ENCODE measurements at places on chromosomes 7 and 10.
A peak's percentile ranks its signal among the peaks of the same experiment; 100 is the strongest.

DNA sequence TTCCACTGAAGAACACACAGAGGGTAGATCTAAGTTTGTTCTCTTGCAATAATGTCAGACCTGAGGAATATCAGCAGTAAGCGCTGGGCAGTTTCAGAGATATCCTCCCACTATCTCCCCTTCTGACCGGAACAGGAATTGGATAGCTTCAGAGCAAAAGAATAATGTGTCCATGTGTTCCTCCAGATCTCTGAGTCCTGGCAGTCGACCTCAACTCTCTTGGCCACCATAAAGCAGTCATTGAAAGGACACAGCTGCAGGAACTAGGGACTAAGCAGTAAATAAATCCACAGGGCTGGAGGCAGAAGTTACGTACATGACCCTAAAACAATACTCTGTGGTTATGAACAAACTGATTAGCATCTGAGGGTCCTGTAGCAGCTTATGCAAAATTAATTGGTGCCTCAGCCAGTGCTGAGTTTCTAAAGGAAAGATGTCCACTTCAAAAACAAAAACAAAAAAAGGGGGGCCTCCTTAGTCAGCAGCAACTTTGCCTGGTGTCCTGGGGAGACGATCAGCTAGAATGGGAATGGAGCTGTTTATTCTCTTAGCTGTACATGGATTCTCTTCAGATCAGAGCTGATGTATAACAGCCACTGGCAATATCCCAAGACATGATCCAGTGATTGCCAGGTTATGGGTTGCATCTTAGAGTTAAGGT, 6.4 kb upstream of the PRTFDC1 start:
- no peak for DNase-seq

DNA sequence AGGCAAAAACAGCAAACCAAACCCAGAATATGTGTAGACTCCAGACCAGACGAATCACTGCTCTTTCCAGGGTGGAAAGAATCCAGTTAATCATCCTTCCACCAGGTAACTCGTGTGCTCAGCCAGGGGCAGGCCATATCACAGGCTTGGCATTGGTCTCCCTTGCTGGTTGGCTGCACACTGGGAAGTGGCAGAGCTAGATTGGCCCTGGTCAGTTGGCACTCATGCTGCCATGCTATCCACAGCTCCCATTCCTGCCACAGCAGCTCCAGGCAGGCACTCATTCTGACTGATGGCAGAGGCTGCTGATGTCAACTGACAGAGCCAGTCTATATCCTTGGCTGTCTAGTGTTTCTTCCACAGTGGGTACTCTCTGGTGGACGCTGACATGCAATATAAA, 9.7 kb upstream of the GDF10 start:
- DNase-seq: no peak

- DNase-seq: no peak
Measured at GRCh38 chr10:32923849-32924248, 34.2 kb downstream of the ITGB1 start.

GRCh38 chr7:55526770-55527169, 45.5 kb downstream of the VOPP1 start:
- DNase-seq: no peak

GRCh38 chr7:137390076-137390475, 46.5 kb upstream of the PTN start:
- DNase-seq: no peak

GRCh38 chr10:3195726-3196125, 23.1 kb upstream of the PITRM1 start:
- DNase-seq: no peak

DNA sequence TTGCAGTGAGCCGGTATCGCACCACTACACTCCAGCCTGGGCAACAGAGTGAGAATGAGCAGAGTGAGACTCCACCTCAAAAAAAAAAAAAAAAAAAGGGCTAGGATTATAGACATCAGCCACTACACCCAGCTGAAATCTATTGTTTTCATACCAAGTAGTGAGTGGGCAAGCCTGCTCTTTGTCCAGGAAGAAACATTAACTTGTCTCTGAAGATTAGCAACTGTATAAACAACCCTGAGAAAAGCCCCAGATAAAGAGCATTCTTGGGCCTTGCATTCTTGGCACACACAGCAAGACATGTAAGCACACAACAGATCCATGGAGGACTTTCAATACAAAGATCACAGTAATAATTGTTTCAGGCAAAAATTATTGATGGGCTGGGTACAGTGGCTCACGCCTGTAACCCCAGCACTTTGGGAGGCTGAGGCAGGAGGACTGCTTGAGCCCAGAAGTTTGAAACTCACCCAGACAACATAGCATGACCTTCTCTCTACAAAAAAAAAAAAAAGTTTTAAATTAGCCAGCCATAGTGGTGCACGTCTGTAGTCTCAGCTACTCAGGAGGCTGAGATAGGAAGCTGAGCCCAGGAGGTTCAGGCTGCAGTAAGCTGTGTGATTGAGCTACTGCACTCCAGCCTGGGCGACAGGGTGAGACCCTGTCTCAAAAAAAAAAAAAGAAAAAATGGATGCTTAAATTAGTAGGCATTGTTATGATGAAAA, 4.4 kb downstream of the PSPH start:
- DNase-seq: no peak

DNA sequence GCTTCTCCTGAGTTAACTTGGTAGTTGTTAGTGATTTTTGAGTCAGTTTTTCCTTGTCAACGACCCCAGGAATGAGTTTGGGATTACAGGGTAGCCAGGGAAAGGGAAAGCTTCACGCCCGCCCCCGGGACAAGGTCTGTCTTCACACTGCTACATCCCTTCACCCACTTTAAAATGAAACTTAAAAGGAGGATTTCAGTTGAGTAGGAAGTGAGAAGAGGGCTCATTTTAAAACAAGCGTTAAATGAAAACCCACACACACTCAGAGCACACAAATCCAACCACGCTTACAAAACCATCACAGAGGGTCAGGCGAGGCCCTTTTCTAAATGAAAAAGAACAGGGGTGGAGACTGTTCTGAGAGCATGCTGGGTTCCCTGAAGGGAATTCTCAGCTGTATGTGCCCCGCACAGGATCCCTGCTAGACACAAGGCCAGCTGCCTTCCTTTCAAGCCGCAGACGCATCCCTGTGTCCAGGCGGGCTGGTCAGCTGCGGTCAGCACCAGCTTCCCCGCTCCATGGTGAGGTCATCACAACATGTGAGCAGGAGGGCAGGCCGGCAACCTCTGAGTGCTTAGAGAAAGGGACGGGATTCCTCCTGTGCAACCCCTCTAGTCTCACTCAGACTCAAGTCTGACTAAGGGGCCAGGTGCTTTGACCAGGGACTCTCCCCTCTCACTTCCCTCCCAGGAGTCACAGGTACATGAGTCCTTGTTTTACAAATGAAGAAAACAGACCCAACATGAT, 111.8 kb downstream of the EGFR start:
- no peak for DNase-seq

DNA sequence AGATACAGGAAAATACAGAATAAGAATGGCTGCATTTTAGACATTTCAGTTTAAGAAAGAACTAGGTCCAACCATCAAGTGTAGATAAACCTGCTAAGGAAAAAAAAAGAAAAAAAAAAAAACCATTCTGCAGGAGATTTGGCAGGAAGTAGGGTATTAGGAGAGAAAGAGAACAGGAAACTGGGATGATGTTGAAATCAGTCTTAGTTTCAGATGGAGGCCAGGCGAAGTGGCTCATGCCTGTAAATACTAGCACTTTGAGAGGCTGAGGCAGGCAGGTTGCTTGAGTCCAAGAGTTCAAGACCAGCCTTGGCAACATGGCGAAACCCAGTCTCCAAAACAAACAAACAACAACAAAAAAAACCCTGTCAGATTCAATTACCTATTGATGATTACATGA, 120.2 kb downstream of the RAB11FIP2 start:
- DNase-seq: no peak

DNA sequence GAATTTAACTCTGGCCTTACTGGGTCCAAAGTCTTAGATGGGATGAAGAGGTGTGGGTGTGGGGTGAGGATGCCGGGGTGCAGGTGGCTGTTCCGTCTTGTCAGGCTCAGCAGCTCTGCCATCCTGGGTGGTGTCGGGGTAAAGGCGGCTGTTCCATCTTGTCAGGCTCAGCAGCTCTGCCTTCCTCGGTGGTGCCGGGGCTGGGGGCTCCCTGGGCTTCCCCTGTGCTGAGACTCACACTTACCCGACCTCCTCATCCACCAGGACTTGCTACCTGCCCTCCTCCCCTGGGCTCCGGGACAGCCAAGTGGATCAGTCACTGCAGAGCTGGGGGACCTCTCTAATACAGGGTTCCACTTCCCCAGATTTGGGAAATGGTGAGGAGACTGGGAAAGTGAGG, 244.3 kb upstream of the SHH start:
- no peak for DNase-seq

DNA sequence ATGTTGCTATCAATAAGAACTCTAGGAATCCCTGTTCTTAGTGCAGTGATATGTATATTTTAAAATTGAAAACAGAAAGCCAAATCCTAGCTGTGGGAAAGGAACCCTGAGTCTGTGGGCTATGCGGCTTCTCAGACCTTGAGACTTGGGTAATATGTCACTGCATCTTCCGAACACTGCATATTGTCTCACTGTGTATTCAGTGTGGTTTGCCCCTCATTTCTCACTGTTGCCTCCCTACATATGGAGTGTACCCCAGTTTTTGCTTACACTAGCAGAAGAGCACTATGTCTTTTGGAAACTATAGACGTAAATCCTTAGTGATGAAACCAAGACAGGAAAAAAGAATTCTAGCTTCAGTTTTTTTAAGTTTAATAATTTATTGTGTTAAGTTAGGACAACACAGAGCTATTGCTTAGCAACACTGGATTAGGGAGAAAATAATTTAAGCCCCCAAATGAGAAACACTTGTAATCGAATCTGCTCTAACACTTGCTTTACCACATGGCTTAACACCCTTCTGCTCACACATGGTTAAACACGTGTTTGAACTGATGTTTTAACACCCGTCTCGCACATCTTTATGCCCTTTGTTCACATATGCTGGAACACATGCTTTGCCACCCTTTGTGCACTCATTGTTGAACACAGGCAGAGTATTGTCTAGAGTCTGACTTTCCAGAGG, 251.3 kb downstream of the VTI1A start:
- DNase-seq: no peak

GRCh38 chr10:122630526-122630925, 69.1 kb downstream of the C10orf120 start:
- no peak for DNase-seq

DNA sequence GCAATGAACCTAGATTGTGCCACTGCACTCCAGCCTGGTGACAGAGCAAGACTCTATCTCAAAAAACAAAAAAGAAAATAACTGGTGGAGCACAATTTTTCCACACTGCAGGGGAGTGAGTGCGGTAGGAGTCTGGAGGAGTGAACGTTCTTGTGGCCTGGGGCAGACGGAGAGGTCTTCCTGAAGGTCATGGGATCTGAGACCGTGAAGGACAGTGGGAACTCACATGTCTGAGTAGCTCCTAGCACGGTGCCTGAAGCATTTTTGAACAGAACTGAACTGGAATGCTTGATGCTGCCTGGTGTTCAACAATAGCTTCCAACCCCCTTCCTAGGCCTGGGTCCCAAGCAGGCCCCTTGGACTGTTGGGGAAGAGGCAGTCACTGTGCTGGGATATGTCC, 84.3 kb upstream of the PODXL start:
- no peak for DNase-seq

- no peak for DNase-seq
Measured at GRCh38 chr10:49384268-49384953, 11.5 kb downstream of the DRGX start.

- DNase-seq: peak; percentile 21
Measured at GRCh38 chr10:128325788-128326187, 199.6 kb upstream of the MKI67 start.

DNA sequence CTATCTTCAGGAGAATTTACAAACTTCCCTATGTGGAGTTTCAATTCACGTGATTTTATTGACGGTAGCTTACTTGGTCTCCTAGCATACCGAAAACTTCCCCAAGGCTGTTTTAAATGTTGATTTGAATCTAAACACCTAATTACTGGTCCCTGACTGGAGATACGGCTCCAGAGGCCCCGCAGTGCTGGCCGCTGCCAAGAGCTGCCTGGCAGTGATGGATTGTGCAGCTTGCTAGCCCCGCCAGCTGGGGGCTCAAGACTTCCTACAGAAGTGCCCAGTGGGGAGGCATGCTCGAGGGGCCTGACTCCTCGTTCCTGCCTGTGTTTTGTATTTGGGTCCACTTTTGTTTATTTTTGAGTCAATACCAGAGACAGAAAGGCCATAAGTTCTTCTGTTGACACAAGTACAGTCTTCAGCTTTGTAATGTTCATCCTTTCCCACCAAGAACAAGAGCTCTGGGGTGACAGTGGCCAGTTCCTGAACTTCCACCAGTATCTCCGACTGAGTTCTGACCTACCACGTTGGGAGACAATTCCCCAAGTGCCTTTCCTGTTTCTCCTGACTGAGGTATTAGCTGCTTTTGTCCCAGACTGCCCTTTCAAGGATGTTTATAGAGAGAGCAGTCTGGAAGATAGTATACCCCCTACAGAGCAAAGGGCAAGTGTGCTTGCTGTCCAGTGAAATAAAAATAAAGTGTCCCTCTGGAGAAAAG, 80.7 kb upstream of the CXCL12 start:
- no peak for DNase-seq

- peak; percentile 74 for DNase-seq
Measured at GRCh38 chr7:19051767-19052375, 65.6 kb downstream of the TWIST1 start.

DNA sequence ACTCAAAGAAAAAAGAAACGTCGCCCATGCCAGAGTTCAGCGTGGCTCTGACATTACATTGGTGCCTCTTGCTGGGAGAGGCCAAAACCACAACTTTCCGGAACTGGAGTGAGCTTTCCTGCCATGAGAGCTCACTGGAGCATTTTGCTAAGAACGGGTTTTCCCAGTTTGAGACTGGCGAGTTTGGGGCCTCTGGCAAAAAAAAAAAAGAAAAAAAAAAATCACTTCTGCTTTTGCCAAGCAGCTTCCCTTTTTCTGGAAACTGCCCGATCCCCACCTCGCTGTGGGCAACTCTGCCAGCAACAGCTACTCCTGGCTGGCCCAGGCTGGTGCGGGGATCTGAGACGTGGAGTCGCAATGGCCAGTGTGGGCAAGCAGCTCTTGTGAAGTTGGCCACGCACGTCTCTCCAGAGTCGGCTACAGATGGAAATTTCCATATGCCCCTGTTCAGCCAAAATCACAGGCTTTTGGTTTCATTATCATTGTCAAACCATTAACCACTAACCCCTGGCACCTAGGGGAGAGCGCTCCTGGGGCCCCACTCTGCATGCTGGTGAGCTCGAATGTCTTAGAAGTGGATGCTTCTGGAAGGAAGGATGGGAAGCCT, 25.7 kb downstream of the PRKAG2 start:
- DNase-seq: peak; percentile 68

Measured in activated CD4-positive, alpha-beta T cell treated with anti-CD3 and anti-CD28 coated beads, Interleukin-2, amount 10 ng/mL, durations not matched to agents 24 days and 14 days (primary cell).